NCI-H187 treated with DMSO at 0.1 percent for 48 hours (cell line): ENCODE measurements at places on chromosomes 5 and 9.

DNA sequence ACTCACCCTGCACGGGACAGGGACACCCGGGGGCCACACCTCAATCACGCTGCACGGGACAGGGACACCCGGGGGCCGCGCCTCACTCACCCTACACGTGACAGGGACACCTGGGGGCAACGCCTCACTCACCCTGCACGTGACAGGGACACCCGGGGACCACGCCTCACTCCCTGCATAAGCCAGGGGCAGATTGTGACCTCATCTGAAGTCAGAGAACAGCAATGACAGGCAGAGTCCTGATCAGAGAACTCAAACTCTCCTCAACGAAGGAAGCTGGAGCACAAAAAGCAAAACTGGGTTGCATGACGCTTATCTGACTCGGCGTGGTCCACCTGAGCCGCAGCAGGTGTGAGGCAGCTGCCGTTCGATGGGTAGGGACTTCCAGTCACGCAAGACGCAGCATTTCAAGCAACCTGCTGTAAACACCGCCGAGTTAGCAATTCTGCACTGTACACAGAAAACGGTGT is 3.2 kb downstream of the TERT start:
- DNase-seq, result no peak

GRCh38 chr5:107056278-107056677 is 614.5 kb downstream of the EFNA5 start:
- DNase-seq, result no peak

GRCh38 chr9:90446200-90446948 is 196.2 kb downstream of the DIRAS2 start:
- DNase-seq, result no peak

DNA sequence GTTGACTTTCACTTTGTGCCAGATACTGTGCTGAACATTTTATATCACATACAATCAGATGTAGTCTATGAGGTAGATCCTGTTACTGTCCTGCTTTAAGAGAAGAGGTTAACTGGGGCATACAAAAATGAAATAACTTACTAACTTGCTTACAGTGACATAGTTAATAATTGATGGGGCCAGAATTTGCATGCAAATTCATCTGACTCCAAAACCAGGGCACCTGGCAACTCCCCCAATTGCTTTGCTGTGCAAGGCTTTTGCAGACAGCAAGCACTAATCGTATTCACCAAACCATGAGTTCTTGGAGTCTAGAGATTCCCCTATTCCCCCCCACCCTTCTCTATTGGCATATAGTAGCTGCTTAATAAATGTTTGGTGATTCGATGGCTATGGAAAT is 155.9 kb downstream of the TTLL11 start:
- no peak for DNase-seq

- no peak for DNase-seq
These were observed 22.9 kb upstream of the CCL21 start for GRCh38 chr9:34732886-34733285.

- no peak for DNase-seq
These were observed 290.1 kb upstream of the TRPC7 start for GRCh38 chr5:136655468-136655867.

DNA sequence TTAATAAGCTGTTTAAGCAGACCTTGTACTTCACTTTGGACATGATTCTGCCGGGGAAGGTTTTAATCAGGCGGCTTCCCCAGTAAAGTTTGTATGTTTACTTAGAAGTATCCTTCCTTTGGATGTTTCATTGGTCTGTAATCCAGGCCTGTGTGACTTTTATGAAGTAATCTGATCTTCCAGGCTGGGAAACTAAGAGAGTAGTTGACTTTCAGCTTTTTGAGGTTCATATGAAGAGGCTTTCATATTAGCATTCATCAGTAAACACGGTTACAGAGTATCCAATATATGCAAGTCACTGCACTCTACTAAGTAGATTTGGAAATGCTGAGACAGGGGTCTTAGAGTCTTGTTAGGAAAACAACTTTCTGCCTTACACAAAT is 1.1 kb downstream of the DNAJC21 start:
- DNase-seq, result no peak

DNA sequence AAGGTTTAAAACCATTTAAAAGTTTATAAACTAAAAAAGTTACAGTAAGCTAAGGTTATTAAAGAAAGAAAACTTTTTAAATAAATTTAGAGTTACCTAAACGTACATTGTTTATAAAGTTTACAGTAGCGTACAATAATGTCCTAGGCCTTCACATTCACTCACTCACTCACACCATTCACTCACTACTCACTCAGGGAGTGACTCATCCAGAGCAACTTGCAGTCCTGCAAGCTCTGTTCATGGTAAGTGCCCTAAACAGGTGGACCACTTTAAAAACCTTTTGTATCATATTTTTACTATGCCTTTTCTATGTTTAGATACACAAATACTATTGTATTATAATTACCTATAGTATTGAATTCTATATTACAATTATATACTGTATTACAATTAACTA is 190.8 kb upstream of the RASA1 start:
- DNase-seq, result no peak

DNA sequence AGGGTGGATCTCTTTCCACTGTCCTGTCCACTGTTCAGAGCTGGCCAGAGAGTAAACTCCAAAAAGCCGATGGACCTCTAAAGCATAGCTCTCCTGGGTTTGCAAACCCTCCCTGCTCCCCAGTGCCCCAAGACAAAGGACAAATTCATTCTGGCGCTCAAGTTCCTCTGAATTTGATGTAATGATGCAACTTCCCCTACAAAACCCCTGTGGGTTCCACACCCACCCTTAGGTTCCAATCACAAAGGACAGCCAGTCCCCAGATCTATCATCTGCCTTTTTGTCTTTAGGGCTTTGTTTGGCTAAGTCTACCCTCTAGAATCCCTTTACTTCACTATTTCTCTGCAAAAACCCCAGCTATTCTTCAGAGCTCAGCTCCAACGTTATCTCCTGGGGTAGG is 57.4 kb upstream of the SLC25A51 start:
- DNase-seq, result no peak

DNA sequence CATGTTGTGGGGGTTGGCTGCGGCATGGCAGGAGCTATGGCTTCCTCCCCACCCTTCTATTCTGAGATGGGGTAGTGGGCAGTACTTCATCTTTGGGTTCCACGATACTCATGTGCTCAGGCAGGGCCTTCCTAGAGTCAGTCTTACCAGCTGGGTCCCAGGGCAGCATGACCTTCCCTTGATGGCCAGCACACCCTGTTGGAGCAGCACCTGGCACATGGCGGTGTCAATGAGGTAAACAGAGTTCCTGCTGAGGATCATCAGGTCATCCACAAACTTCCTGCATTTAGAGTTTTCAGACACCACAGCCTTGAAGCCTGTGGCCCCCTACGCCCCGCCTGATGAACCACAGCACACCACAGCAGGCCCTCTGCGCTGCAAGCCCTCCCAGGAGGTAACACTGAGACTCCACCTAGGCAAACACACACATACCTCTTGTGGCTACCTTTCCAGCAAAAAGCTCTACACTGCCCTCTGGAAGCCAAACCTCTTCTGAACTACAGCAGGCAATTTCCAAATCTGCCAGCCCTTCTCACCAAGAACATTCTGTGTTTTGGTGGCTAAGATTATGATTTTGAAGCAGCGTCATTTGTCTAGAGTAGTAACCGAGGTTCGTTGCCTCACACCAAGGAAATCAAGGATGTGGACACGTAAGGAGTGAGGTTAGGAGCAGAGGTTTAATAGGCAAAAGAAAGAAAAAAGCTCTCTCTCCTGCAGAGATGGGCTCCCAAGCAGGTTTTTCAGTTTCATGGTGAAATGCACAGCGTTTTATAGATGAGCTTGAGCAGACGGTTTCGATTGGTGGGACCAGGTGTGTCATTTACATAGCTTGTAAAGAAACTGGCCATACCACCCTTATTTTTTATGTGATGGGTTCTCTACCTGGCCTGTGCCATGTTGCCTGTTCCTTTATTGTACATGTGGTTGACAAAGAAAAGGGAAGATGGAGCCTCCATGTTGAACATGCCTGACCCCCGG is 20.3 kb upstream of the TMEM174 start:
- DNase-seq, result no peak

- no peak for DNase-seq
These were observed 359.1 kb downstream of the ARHGEF28 start for GRCh38 chr5:73985145-73985544.

- DNase-seq, result no peak
These were observed 91.5 kb downstream of the ANKRD33B start for GRCh38 chr5:10655161-10655971.

DNA sequence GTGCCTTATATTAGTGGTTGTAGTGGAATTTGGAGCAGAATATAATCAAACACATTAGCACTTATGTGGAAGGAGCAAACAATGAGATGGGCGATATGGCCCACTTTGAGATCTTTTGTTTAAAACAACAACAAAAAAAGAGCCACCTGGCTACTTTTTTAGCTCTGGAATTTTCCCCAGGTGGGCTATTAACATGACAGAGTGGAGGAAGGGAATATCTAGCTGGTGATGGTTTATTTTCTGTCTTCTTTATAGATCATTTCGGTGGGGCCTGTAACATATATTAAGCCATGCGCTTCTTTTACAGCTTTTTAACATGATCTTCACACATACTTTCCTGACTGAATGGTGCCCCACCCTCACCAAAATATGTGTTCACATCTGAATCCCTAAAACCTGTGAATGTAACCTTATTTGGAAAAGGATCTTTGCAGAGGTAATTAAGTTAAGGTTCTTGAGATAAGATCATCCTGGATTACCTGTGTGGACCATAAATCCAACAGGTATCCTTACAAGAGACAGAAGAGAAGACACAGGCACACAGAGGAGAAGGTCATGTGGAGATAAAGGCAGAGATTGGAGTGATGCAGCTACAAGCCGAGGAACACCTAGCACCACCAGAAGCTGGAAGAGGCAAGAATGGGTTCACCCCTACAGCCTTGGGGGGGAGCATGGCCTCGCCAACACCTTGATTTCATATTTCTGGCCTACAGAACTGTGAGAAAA is 16.6 kb upstream of the ENTREP1 start:
- no peak for DNase-seq

DNA sequence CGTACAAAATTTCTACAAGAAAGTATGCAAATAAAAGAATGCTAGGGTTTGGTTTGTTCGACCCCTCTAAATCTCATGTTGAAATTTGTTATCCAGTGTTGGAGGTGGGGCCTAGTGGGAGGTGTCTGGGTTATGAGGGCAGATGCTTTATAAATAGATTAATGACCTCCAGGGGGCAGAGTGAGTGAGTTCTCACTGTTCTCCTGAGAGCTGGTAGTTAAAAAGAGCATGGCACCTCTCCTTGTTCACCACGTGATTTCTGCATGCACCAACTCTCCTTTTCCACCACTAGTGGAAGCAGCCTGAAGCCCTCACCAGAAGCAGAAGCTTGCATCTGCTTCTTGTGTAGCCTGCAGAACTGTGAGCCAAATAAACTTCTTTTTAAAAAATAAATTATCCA is 50.4 kb upstream of the FAM170A start:
- no peak for DNase-seq

DNA sequence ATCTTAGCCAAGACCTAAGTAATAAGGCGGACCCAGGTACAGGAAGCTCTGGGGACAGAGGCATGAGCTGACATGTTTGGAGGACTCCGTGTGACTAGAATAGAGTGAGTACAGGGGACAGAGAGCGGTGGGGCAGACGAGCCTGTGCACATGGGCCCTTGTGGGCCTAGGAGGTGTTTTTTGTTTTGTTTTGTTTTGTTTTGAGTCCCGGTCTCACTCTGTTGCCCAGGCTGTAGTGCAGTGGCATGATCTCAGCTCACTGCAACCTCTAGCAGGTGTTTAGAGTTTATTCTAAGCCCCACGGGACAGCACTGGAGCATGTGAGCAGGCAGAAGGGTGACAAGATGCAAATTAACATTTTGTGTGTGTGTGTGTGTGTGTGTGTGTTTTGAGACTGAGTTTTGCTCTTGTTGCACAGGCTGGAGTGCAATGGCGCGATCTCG is 3.1 kb upstream of the EEIG1 start:
- no peak for DNase-seq

GRCh38 chr5:153122403-153122802 is 368.1 kb upstream of the GRIA1 start:
- DNase-seq, result peak; percentile 98
